ENCODE measurements at places on chromosomes 2 and 18.

GRCh38 chr2:85134255-85134895, 1.2 kb downstream of the TCF7L1 start:
- no peak for DNase-seq

- DNase-seq, result no peak
These were observed 38.6 kb upstream of the SH3BP4 start for GRCh38 chr2:234913208-234913626.

GRCh38 chr2:62443886-62444285, 62.1 kb downstream of the TMEM17 start:
- DNase-seq, result no peak

DNA sequence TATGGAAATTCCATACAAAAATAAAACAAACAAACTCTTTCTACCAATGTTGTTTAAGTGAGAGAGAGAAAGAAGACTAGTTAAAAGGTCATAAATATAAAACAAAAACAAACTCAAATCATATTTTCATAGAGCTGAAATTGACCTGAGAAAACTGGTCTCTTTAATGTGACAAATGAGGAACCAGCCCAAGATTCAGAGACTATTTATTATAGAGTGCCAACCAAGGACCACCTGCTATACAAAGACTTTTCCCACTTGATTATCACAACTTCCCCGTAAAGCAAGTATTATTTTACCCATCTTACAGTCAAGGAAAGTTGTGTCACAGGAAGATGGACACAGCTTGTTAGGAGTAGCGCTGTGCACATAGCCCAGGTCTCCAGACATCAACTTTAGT, 13.3 kb downstream of the ANKRD44 start:
- no peak for DNase-seq

DNA sequence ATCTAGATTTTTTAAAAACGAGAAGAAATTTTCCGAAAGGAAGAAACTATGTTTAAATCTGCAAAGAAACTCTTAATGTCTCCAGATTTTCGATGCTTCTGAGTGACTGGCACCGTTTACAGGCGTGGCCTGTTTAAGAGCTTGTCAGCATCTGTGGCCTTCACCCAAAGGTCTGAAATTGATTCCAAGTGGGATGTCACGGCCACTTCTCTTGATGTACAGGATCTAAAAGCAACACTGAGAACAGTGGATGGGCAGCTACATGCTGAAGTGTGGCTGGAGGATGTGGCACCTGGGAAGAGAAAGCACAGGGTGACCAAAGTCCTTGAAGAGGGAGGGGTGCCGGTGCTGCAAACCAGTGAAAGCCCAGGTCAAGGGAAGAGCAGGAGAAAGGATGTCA, 28.0 kb downstream of the EMILIN2 start:
- no peak for DNase-seq

DNA sequence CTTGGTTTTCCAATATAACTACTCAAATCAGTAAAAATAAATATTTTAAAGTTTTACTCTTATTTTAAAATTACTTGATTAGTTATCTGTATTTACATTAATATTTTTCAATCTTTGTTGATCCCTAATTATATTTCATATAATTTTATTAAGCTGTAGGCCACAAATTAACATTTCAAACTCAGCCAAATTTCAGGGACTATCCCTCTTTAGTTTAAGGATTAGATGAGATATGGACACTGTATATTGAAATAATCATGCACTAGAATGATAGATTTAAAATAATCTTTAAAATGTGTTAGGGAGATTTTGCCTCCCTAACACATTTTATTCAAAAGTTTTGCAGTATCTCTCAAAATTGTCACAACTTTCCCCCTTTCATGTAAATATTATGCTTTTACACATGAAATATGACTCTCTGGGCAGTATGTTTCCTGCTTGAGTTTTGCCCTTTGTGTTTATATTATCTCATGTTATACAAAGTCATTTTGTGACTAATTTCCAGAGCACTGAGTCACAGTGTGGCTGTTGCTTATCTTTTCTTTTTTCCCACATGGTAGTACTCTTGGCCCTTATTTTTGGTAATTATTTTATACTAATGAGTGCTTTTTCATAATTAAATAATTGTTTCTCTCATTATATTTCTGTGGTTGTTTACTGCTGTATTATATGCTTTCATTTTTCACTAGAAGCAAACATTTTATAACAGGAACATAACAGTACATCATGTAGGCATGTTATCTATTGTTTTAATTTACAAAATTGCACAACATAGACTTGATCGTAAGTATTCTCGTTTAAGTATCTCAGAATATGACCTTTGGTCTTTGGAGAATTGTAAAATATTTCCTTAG, 1.2 kb downstream of the TFPI start:
- DNase-seq, result peak; percentile 52

GRCh38 chr2:204407204-204408014, 137.9 kb upstream of the PARD3B start:
- no peak for DNase-seq

- no peak for DNase-seq
These were observed 105.3 kb downstream of the HDAC4 start for GRCh38 chr2:239295377-239296019.

GRCh38 chr18:3914833-3915610, 465.1 kb downstream of the TGIF1 start:
- no peak for DNase-seq

DNA sequence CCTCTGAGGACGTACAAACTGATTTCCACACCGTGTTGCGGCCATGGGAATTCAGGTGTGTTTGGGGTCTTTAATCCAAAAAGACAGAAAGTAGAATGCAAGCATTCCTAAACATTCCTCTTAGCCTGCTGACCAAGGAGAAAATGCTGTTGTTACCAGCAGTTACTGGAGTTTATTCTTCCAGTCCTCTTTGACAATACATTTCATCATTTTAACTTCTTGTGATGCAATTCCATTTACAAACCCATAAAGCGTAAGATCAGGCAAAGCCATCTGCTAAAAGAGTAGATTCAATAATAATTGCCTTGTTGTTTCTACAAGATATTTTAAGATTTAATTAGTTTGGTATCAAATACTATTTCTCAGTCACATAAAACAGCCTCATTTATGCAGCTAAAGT, 32.7 kb downstream of the SPIRE1 start:
- DNase-seq, result no peak

DNA sequence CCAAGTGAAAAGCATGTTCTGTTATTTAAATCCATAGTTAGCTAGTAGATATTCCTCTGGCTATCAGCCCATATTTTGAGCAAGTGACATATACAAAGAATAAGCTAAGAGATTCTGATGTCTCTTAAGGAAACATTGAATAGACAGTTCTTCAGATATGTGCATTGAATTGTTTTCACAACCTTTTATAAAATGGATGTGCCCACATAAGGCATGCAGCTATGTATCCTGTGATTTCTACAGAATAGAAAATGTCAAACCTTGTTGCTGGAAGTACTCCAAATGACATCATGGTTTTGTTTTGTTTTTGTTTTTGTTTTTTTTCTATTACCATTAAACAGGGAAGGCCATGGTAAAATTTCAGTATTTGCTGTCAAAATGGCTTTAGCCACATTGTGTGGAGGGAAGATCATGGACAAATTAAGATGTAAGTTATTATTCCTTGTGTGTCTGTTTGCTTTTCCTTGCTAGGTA, 95.8 kb downstream of the DTNA start:
- DNase-seq, result no peak

DNA sequence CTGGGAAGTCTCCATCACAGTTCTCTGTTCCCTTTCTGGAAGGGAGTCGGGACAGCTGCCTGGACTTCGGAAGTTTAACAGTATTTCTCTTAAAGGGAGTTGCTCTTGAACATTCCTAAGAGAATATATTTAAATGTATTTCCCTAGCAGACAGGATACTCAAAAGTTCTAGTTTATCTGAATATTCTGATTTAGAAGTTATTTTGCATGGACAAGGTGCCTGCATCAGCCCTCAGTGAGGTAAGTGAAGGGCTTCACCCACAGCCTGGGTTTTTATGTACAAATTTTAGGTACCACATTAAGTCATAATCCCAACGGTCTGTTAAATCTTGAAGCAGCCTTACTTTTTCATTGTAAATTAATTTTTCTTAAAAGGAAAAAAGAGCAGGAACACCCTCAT, 65.1 kb upstream of the REV1 start:
- DNase-seq, result no peak

DNA sequence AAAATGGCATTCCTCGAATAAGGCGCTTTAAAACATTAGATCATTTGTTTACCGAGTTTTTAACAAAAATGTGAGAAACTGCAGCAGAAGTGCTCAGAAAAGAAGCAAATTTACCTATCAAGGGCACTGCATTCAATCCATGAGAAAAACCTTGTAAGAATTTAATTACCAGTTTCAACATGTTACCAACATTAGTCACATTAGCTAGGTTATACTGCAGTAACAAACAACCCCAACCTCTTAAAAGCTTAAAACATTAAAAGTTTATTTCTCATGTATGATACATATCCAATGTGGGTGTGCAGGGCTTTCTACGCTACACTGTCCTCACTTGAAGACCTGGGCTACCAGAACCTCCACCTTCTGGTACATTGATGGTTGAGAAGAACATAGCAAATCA, 68.1 kb upstream of the CCBE1 start:
- DNase-seq, result no peak

DNA sequence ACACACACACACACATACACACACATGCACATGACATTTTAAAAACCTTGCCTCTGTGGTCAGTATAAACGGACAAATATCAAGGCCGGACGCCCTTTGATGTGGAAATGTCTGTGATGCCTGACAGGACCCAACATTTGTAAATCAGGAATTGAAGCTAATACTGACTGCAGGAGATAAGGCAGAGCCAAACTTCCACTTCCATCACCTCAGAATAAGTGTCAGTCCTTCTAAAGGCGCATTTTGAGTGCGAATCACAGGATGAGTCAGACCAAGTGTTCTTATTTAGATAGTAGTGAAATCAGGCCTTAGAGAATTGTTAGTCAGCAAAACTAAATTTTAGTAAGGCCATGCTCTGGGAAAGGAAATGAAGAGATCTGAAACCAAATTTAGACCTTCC, 211.7 kb upstream of the LRATD1 start:
- peak; percentile 18 for DNase-seq

DNA sequence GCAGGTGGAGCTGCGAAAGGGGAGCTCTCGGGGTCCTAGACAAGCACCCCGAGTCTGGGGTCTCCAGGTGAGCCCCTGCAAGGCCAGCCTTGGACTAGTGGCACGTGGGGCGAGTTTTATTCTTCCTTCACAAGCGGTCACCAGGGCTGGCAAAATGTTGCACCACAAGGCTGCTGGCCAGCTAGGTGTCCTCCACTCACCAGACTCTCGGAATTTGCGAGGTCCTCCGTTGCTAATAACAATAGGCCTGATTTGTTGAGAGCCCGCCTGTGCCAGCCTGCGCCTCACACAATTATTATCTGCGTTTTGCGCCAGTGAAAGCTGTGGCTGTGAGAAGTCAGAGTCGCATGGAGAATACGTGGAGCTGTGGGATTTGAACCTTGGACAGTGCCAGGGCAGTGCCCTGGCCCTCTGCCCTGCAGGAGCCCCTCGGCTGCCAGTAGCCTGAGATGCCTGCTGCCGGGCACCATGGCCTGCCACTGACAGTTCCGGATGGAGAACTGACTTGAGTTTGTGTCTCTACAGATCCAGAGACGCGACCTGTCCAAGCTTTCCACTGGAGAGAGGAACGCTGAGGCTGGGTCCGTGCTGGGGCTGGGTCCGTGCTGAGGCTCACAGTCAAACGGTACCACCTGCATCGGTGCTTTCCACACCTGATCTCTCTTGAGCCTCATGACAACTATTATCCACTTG, 77.6 kb upstream of the ODC1 start:
- DNase-seq, result no peak

DNA sequence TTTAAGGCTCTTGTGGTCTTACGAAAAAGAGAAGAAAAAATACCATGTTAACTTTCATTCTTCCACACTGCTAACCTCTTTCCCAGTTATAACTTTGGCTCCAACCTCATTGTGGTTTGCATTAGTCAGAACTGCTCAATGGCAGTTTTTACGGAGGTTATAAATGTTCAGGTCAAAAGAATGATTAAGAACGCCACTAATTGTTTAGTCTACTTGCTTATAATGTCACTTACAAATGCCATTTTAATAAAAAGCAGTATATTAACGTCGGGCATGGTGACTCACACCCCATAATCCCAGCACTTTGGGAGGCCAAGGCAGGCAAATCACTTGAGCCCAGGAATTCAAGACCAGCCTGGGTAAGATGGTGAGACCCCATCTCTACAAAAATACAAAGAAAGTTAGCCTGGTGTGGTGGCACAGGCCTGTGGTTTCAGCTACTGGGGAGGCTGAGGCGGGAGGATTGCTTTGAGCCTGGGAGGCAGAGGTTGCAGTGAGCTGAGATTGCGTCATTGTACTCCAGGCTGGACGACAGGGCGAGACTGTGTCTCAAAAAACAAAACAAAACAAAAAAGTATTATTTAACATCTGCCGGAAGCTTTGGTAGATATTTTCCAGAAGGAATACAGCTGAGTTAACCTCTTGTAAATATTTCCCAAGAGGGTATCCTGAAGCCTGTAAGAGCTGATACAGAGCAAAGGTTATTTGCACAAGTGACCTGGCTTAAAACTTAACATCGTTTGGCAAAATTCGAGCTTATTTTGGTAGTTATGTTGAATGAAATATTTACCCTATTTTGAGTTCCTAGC, 5.1 kb downstream of the AGPS start:
- DNase-seq, result peak; percentile 73

DNA sequence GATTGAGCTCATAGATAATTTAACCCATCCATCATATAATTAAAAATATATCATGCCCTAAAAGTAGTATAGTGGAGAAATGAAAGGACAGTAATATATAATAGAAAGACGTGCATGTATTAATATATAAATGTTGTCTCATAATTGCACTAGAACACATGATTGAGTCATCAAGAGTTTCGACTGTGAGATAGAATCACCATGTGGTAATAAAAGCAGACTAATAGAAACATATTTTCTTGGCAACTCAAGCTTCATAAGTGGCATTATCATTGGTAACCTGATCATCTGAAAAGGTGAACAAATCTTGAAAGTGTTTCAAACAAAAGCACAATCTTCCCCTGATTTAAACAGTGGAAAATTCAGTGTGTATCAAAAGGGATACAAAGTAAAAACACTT, 188.8 kb downstream of the CYRIA start:
- no peak for DNase-seq

DNA sequence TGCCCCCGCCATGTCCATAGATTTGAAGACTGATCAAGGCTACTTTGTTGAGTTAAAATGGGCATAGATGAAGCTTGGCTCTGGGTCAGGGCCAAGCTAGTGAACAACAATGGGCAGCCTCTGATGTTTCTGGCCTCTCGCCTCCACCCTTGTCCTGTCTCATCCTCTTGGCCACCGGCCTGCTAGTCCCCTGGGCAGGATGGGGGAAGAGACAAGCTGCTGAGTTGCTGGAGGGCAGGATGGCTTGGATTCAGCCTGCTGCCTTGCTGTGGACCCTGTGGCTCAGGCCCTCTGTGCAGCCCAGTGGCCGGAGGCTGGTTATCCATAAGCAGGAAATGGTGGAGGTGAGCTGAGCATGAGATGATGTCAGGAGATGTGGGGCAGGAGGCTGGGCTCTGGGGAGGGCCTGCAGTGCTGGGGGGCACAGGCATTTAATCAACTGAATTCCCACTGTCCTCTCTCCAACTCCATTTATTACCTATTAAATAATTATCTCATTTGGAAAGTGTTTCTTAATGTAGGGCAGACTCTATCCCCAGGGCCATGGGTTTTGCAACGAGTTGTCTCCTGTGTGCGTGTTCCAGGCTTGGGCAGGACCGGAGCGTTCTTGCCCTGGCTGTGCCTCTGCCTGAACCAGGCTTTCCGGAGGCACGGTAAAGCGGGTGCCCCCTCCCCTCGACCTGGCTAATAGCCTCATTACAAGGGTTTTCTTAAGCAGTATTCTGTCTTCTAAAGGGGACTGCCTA, 122.9 kb downstream of the GLI2 start:
- DNase-seq, result no peak

Data from non-pigmented ciliary epithelial cell (primary cell).